ENCODE measurements at places on chromosomes 2 and 18.

GRCh38 chr2:69453475-69454129, 16.4 kb upstream of the NFU1 start:
- DNase-seq, result no peak

DNA sequence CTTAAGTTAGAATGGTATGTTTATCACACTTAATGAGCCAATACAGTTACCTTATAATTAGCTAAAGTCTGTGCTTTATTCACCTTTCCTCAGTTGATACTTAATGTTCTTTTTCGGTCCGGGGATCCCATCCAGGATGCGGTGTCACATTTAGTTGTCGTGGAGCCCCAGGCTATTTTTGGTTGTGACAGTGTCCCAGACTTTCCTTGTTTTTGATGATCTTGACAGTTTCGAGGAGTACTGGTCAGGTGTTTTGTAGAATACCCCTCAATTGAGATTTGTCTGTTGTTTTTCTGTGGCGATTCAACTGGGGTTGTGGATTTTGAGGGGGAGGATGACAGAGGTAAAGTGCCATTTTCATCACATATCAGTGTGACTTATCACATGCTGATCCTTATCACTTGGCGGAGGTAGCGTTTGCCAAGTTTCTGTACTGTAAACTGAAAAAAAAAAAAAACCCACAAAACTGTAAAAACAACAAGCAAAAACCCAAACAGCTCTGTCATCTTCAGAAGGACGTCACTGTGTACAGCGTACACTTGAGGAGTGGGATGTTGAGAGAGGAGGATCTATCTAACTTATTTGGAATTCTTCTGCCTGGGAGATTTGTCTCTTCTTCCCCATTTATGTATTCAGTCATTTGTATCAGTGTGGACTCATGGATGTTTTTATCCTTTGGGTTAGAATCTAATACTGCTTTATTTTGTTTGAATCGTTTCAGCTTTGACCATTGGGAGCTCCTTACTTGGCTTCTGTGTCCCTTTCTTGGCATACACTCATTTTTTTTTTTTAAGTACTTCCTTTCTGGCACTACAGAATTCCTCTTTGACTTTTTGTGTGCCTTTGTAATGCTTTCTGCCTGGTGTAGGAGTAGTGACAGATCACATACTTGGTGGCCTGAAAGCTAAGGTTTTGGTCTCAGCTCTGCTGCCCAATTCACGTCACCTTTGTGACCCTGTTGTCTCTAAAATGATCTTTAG, 68.1 kb downstream of the FMNL2 start:
- no peak for DNase-seq

DNA sequence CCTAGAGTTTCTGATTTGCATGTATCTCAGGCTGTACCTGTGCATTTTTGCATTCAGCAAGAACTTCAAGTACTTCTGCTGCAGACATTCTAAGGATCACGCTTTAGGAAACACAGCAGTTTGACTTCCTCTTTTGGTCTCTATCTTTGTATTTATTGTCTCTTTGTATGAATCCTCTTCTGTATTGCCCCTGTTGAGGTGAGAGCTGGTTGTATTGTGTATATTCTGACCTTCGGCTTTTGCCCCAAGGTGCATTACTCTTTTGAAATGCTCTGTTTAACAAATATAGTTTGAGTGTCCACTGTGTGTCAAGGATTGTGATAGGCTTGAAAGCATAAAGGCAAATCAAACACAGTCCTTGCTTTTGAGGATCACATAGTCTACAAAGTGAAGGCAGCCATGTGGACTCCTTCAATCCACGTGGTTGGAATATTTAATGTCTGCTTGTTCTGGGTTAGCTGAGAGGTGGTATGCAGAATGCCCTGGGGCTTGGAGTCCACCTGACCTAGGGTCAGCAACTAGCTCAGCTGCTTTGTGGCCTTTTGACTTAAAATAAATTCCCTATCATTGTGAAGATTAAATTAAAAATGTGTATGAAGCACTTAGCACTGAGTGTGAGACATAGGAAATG, 108.1 kb downstream of the LYPD6 start:
- DNase-seq, result no peak

DNA sequence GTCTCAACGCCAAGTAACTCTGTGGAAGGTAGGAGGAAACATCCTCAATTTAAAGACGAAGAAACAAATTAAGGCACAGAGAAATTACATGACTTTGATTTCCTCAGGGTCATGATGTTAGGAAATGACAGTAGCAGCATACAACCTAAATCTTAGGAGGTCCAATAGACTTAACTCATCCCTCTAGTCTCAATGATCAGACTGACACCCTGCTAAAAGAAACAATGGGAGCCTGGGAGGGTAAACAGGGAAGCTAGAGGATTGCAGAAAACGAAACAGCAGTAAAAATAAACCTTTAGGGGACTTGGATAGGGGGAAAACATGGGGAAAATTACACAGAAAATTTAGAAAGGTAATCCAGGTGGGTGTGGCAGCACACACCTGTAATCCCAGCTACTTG, 56.0 kb downstream of the ROCK2 start:
- no peak for DNase-seq

GRCh38 chr18:79413426-79413825, 17.7 kb downstream of the NFATC1 start:
- no peak for DNase-seq

DNA sequence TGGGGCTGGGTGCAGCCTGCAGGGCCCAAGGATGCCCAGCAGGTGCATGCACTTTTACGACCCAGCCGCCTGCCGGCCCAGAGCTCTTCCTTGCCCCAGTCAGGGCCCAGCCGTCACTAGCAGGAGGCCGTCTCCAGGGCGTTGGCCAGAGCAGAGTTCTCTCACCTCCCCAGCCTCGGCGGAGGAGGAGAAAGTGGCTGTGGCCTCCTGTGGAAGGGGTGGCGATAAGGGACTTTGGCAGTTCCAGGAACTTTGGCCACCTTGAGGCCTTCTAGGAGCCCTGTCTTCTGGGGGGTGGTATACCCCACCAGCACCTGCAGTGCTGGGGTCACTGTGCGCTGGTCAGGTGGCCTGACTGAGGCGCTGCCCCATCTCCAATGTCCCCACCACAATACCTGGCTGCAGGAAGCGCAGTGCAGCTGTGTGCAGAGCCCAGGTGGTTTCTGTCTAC, 22.0 kb downstream of the NPPC start:
- no peak for DNase-seq

GRCh38 chr18:50933684-50934083, 34.2 kb upstream of the ELAC1 start:
- no peak for DNase-seq

DNA sequence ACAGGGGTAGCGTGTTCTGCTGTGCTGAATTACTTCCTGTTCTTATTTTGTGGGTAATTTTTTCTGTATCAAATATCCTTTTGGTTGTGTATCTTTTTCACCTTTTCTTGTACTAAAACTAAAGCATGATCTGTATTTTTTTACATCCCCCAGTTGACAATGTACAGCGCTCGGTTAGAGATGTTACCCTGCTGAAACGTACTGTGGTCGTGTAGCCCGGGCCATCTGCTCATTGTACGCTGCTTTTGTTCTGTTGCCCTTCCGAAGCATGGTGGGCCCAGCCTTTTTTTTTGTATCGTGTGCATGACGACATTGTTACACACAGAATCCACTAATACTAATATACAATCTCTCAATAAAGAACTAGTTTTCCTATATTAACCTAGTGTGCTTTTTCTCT, 233.1 kb downstream of the HAUS1 start:
- no peak for DNase-seq

- no peak for DNase-seq
Observed at GRCh38 chr18:77980275-77980674, 730.6 kb downstream of the GALR1 start.

GRCh38 chr18:57780706-57781347, 22.3 kb downstream of the ATP8B1 start:
- no peak for DNase-seq

DNA sequence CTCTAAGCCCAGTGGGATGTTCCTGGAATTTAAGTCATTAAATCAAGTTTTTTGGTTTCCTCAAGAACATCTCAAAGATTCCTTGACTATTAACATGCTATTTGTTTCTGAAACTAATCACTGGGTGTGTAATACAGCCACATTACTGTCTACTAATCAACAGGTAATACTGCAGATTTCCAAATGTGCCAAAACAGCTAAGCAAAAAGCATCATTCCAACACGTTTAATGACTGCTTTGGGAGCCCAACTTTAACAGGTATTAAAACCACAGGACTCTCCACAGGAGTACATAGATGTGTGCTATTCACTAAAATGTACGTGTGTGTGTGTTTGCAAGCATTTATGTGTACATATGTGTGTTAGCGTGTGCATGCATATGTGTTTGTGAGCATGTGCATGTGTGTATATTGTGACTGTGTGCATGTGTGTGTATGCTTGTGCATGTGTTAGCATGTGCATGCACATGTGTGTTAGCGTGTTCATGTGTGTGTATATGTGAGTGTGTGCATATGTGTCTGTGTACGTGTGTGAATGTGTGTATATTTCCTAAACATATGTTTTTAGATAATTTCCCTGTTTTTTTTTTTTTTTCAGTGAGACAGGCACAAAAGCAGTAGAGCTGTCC, 80.7 kb downstream of the BCL11A start:
- no peak for DNase-seq

- DNase-seq, result no peak
Observed at GRCh38 chr2:162697111-162697510, 141.5 kb downstream of the KCNH7 start.

DNA sequence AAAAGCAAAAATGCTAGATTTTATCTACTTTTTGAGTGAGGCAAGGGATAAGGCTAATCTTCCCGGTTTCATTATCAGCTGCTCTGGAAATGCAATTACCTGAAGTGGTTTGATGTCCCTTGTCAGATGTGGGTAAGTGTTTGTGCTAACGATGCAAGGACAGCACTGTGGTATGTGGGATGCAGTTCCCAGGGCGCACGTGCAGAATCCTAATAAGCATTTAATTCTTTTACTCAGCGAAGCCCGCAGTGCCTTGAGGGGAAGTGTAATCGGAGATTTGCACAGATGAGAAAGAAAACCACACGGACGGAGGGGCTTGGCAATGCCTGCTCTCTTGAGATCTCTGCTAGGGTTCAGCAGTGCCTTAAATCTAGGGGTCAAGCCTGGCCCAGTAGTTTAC, 108.5 kb upstream of the LYPD6 start:
- no peak for DNase-seq

GRCh38 chr2:9276901-9277451, 70.4 kb downstream of the ASAP2 start:
- no peak for DNase-seq

- no peak for DNase-seq
Observed at GRCh38 chr2:8238521-8239230, 443.2 kb upstream of the ID2 start.

DNA sequence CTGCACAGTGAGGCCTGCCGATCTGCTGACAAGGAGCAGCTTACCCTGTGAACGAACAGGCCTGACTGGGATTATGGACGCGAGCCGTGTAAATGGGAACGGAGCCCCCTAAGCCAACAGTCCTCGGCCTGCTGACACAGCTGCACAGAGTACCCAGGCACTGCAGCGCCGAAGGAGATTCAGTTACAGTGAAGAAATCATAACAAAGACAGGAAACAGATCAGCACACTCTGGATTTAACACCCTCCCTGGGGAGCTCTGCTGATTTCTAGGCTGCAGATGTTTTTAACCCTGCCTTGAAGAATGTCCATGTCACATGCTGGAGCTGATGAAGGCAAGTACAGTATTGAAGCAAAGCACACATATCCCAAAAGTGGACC, 43.4 kb downstream of the COLEC12 start:
- DNase-seq, result no peak

- no peak for DNase-seq
Observed at GRCh38 chr18:59705145-59705544, 7.9 kb upstream of the CCBE1 start.

DNA sequence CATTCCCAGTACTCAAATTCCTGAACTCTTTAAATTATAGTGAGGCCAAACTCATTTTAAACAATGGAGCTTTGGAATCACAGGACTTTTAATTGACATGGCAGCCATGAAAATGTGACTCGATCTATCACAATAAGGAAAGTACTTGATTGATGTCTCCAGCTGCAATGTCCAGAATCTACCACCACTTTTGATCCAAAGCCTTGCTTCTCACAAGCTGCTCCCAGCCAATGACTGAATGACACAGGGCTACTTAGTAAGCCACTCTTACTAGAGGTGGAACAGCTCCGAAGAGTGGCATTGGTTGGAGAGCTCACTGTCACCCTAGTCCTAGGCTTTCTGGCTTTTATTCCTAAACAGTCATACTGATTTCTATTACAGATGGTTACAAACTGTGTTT, 270.1 kb downstream of the IRS1 start:
- no peak for DNase-seq

DNA sequence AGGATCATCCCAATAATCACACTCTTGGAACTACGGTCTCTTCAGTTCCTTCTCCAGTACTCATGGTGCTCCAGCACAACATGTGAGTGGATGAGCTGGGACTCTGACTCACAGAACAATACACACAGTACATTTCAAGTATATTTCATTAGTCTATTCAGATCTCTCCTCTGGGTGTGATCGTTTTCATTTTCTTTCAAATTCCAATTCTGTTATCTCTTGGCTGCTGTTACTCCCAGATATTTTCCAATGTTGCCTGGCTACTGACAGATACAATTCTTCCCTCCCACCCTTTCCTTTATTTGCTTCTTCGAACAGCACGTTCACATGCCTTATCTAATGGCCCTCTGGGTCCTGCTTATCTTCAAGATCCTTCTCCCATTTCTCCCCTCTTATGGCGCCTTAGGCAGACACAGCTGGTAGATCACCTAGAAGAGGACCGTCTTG, 216.0 kb downstream of the ACKR3 start:
- DNase-seq, result no peak

GRCh38 chr2:10339647-10340592, 37.2 kb downstream of the HPCAL1 start:
- DNase-seq, result no peak

DNA sequence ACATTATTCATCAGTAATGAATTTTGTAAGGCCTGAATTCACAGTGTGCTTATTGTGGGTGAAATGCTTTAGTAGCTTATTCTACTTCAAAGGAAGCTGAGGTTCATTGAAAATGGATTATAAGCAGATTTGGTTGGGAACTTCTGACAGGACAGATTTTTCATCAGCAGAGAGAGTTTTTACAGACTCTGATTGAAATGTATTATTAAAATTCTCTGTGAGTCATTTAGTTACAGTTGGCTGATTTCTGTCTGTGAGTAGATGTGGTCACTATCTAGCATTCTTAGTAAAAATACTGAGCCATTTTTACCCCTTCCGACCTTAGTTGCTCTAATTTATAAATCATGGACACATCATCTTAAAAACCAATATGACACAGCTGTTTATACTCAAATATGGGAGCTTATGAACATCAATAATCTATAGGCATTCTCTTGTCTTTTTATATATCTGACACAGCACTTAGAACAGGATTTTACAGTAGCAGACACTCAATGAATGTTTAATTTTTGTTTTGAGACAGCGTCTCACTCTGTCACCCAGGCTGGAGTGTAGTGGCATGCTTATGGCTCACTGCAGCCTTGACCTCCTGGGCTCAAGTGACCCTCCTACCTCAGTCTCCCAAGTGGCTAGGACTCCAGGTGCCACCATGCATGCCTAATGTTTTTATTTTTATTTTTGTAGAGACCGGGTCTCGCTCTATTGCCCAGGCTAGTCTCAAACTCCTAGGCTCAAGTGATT, 239.6 kb downstream of the BABAM2 start:
- no peak for DNase-seq

- DNase-seq, result no peak
Observed at GRCh38 chr2:226125176-226125883, 674.3 kb downstream of the IRS1 start.

GRCh38 chr2:40169430-40169829, 282.5 kb downstream of the SLC8A1 start:
- no peak for DNase-seq

- DNase-seq, result no peak
Observed at GRCh38 chr2:218831378-218831990, at the start of gene PRKAG3. Gene PRKAG3, minus strand, starts transcription at chr2:218831803.

GRCh38 chr2:152297715-152298114, 37.3 kb upstream of the FMNL2 start:
- no peak for DNase-seq
